Ammon's horn (tissue), 1 donor: ENCODE measurements at places on chromosomes 1 and 21.

GRCh38 chr21:46509741-46510502 lies 51.2 kb downstream of the DIP2A start:
- DNase-seq = no peak

DNA sequence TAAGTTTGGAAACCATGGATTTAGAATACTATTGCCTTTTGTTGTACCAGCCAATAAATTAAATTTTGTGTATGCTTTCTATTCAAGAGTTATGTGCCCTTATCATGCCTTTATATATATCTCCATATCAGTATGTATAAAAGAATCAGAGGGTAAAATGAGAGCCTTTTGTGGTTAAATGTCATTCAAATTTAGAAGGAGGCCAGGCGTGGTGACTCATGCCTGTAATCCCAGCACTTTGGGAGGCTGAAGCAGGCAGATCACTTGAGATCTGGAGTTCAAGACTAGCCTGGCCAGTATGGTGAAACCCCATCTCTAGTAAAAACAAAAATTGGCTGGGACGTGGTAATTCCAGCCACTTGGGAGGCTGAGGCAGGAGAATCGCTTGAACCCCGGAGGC lies 88.9 kb downstream of the XPR1 start:
- DNase-seq = no peak

- no peak for DNase-seq
These were observed 60.3 kb upstream of the GPR153 start for GRCh38 chr1:6321205-6321604.

- no peak for DNase-seq
These were observed 29.9 kb upstream of the DISP1 start for GRCh38 chr1:222784916-222785315.

DNA sequence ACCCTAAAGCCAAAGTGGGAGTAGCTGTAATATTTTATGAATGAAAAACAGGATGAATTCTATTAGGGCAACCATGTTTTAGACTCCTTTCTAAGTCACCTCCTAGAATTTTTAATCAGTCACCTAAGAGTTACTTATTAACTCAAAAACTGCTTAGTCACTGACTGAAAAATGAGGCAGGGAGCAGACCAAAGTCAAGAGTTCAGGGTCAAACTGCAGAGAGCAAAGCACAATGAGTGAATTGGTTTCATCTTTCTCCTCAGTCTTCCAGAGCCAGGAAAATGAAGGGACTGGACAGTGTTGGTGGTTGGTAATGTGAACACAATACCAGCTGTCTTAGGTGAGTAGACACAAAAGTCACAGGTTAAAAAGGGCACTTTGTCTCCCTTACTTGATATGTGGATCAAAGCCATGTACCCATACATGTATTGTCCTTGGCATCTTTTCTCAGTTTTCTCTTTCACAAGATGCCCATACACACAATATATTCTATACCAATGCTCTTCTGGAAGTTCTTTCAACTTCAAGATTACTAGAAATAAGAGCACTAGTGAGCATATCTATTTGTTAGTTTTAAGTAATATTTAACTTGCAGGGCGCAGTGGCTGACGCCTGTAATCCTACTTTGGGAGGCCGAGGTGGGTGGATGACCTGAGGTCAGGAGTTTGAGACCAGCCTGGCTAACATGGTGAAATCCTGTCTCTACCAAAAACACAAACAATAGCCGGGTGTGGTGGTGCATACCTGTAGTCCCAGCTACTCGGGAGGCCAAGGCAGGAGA lies 42.2 kb downstream of the ATP1B1 start:
- DNase-seq = no peak

- no peak for DNase-seq
These were observed 21.3 kb downstream of the DENND2C start for GRCh38 chr1:114648503-114648902.

DNA sequence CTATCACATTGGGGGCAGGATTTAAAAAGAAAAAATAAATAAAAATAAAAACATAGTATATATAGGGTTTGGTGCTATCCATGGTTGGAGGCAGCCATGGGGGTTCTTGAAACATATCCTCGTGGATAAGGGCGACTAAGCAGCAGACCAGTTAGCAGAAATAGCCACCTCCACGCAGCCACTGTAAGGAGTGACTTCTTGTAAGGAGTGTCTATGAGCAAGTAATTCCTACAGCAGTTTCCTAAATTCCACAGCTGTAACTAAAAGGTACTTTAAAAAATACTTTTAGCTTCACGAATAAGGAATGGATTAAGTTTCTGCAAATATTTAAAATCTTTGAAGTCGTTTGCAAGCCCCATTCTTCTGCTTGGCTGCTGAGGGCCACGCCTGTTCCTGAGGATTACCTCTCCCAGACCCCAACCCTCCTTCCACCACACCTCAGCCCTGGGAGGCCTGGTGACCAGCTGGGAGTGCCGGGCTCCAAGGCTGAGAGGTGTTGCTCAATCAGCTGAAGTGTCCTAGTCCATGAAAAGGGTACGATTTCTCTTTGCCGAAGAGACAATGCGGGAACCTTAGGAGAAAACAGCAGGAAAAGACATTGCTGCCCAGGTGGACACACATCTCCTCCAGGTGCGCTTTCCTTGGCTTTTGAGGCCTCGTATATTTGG lies 115.3 kb downstream of the ADSS2 start:
- DNase-seq = no peak

DNA sequence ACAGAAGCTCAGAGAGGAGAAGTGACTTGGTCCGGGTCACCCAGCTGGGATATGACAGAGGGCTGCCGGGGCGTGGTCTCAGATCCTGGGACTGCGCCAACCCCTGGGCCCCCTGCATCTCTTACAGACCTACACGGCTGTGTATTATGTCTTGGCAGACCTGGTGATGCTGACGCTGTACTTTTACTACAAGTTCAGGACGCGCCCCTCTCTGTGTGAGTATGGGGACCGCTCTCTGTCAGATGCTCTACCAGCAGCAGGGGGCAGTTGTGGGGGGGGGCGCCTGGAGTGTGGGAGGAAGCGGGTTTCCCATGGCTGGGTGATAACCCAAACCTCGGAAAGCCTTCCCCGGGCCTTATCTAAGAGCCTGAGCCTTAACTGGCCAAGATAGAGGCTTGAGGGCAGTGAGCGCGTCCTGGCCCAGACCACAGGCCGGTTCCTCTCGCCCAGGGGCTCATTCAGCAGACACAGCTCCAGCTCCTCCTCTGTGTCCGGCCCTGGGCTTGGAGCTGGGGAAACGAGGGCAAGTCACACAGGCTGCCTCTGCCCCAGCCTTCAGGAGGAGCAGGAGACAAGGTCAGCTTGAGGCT lies 13.3 kb downstream of the SLC66A1 start:
- DNase-seq = no peak

GRCh38 chr1:34906756-34907155 lies 22.7 kb downstream of the DLGAP3 start:
- no peak for DNase-seq

GRCh38 chr21:22585558-22585957 lies 1587.3 kb downstream of the NCAM2 start:
- no peak for DNase-seq

DNA sequence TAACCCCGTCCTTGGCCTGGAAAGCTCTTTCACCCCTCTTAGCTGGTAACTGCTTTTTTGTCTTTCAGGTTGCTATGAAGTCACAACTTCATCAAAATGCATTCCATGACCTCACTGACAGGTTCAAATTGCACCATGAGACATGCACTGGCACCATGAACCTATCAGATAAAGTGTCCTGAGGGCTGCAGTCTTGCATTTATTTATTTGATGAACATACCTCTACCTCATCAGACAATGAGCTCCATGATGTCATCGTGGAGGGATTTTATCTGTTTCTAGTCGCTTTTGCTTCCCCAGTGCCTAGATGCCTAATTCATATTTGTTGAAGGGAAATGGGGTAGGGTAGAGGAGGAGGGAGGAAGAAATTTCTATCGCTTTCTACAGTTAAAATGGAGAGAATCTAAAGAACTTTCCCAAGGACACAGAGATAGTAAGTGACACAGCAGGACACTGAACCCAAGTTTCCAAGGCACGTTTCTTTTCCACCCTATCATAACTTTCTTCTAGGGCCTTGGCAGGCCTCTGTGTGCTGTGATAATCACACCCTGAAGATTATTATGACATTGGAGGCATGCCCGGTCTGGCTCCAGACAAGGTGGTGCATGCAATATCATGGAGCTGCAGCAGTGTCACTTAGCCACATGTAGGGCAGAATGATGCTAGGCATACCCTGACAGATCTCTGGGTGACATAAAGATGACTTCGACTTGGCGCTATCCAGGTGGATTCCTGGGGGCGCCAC lies 69.5 kb downstream of the CD58 start:
- no peak for DNase-seq

DNA sequence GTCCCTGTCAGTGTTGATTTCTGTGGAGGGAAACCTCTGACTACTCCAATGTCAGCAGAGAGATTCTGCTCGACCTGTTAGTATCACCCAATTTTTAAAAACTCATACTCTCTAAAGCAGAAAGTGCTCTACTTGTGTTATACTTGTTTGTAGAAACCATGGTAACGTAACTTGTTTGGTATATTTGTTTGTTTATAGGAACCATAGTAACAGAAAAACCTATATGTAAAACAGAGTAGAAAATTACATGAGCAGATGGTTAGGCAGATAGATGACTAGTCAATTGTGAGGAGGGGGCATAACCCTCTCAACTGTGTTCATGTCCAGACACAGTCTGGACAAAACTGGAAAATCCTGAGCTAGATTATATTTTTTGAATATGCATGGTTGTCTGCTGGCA lies 6.7 kb downstream of the TRIM45 start:
- no peak for DNase-seq

GRCh38 chr1:35901235-35901634 lies 18.2 kb downstream of the AGO1 start:
- DNase-seq = no peak

GRCh38 chr1:47223921-47224675 lies 7.9 kb downstream of the TAL1 start:
- no peak for DNase-seq

- peak; percentile 69 for DNase-seq
These were observed 68.5 kb downstream of the GIPC2 start for GRCh38 chr1:78114034-78114956.

DNA sequence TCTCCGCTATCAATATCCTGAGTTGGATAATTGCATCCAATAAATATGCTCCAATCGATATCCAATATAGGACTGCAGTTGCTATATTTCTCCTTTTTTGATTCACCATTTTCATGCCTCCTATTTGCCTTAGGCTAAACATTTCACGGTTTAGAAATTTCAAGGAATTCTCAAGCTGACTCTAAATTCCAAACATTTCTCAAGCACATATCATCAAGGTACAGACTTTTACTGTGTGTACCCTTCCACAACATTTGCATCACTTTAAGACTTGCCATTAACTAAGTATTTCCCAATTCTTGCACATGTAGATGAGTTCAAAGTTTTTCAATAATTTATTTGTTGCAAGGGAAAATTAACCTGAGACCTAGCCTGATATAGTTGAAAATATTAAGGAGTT lies 795.2 kb upstream of the TMPRSS15 start:
- DNase-seq = no peak

GRCh38 chr21:25323356-25323949 lies 283.8 kb downstream of the MRPL39 start:
- no peak for DNase-seq

- peak; percentile 79 for DNase-seq
These were observed 104.0 kb upstream of the RUNX3 start for GRCh38 chr1:25033828-25034705.

DNA sequence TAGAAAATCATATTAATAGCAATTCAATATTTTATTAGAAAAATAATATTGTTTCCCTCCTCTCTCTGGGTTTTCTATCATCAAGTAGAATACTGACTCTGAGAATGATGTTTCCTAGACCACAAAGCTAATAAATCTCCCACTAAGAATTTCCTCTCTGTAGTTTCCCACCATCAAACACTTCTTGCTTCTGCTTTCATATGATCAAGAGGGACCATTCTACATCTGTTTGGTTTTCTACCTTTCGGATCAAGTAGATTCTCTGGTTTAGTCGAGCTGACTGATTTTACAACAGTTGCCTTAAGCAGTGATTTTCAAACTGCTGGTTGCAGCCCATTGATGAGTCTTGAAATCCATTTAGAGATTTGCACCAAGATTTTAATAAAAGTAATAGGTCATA lies 240.2 kb upstream of the PTBP2 start:
- DNase-seq = no peak

- no peak for DNase-seq
These were observed 16.4 kb downstream of the ALDH4A1 start for GRCh38 chr1:18886003-18886335.

DNA sequence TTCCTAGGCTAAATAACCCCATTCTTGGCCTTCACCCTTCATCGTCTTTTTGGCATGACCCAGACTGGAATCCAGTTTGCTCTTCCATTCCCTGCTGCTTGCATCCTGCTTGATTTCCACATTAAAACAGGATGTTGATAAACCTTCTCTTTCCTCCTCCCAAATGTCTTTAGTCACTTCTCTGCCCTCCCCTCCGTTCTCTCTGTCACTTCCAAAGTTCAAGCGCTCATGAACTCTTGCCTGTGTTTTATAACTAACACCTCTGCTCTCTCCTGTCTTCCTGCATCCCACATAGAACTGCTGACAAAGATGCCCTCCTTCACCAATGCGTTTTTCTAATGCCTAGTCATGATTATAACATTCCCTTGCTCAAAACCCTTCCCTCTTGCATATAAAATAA lies 65.6 kb upstream of the SLC44A3 start:
- no peak for DNase-seq

- DNase-seq = no peak
These were observed 45.0 kb downstream of the STUM start for GRCh38 chr1:226593541-226593940.

- DNase-seq = no peak
These were observed 41.5 kb upstream of the SGIP1 start for GRCh38 chr1:66492424-66492823.

DNA sequence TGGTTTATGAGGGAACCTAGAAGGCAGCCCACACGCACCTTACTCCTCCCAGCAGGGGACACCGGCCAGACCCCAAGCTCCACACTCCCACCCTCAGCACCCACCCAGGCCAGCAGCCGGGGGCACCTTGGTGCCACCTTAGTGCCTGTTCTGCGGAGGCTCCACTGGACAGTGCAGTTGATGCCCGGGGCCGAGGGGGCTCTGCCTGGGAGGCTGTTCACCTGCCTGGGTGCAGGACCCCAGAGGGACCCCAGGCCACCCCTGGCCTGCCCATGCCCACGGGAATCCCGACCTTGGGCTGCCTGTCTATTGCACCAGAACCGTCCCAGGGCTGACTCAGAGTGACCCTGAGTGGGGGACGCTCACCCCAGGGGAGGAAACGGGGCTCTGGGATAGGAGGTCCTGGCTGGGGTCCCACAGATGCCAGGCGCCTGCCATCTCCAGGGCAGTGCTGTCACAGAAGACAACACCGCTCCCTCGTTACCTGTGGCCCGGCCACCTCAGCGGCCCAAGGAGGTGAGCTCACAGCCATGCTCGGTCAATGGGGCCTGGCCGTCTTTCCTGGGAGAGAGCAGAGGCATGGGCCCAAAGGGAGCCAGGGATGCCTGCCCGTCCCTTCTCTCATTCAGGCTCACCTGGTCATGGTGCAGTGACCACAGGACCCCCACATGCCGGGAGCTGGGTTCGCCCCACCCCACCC lies 696 bp downstream of the SCNN1D start:
- DNase-seq = no peak
